ENCODE measurements at places on chromosomes 16 and 17.

GRCh38 chr17:73293480-73293911, 18.3 kb downstream of the CDC42EP4 start:
- no peak for DNase-seq

GRCh38 chr17:7590743-7591142, 849 bp upstream of the SOX15 start:
- DNase-seq: no peak

GRCh38 chr17:60554377-60554788, 28.3 kb upstream of the APPBP2 start:
- no peak for DNase-seq

DNA sequence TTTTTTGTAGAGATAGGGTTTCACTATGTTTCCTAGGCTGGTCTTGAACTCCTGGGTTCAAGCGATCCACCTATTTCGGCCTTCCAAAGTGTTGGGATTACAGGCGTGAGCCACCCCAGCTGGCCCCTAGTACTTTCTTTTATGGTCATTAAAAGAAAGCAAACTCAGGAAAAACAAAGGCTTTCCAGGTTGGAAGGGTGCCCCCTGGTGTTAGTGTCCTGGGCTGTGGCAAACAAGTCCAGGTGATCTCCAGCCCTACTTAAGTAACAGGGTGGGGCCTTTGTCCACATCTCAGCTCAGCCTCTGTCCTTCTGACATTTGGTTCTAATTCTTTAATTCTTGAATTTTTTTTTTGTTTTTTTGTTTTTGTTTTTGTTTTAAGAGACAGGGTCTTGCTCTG, 6.9 kb downstream of the IGFBP4 start:
- DNase-seq: peak; percentile 56

GRCh38 chr17:44863061-44863918, 15.6 kb downstream of the HIGD1B start:
- DNase-seq: no peak

GRCh38 chr16:70428178-70428998, 10.5 kb downstream of the ST3GAL2 start:
- peak; percentile 99 for DNase-seq

- peak; percentile 97 for DNase-seq
Observed at GRCh38 chr17:81871387-81872230, 472 bp upstream of the ARHGDIA start.

DNA sequence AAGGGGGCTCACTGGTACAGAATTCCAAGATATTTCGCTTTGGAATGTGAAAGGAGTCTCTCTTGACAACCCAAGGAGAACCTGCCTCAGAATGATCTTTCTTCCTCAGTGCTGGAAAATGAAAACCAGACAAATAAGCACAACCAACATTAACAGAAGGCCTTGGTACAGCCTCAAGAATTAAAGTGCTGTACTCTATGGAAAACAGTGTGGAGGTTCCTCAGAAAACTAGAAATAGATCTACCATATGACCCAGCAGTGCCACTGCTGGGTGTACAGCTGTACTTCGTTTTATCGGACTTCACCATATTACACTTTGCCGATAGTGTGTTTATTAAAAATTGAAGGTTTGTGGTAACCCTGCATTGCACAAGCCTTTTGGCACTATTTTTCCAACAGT, 25.2 kb downstream of the HLF start:
- DNase-seq: no peak

DNA sequence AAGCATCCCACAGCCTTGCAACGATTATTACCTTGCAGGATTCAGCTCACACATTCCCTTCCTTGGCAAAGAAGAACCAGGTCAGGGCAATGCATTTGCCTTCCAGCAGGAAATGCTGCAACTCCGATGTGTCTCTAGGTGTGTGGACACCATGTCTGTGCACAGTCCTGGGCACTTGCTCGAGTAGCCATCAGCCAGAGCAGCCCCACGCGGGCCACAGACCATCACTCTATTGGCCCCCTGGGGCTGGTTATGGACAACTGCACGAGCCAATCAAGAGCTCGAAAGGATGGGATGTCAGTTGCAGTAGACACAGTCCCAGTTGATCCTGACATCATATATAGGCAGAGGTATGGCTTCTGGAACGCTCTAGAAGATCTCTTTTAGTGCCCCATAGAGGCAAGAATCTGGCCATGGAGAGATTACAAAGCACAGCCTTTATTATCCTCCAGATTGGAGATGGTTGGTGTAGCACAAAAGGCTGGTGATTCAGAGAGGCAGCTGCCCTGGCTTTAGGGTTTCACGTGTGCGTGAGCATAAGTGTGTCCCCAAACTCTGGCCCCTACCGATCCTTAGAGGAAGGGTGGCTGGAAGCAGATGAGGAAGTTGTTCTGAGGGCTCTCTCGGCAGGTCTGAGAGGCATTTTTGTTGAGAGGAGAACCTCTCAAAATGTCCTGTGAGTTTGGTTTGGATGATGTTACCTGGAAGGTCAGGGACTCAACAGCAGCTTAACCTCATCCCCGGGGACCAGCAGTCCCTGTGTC, 403.8 kb downstream of the SEC14L1 start:
- no peak for DNase-seq

DNA sequence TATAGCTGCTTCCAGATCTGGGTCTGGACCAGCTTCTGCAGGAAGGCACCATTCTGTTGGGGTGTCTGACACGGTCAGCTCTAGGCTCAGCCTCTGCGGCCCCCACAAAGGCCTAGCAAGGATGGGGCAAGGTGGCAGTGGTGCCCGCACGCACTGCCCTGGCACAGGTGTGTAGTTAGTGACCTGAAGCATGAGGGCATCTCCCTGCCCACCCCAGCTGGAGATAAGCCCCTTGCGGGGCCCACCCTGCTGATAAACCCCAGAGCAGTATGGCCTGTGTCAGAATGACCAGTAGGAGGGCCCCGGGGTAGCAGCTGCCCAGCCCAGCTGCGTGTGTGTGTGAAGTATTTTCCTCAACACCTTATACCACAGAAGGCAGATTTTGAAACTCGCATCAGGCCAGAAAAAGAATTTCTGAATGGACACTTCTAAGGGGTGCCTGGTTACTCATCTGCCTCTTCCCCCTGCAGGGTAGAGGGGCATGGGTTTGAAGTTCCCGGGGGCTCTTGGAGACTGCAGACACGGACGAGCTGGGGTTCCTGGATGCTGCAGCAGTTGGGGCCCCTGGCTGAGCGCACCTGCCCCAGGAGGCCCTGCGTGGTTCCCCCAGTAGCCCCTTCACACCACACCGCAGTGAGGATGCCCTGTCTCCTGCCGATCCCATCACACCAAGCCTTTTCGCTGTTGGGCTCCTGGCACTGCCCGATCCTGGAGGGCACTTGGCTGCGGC, 4.5 kb downstream of the ARHGDIA start:
- no peak for DNase-seq

- no peak for DNase-seq
Observed at GRCh38 chr17:18323007-18323406, 7.9 kb downstream of the SMCR8 start.

GRCh38 chr17:75864448-75864871, 9.3 kb upstream of the WBP2 start:
- no peak for DNase-seq

GRCh38 chr16:24138024-24138423, 118.1 kb upstream of the CACNG3 start:
- DNase-seq: no peak

DNA sequence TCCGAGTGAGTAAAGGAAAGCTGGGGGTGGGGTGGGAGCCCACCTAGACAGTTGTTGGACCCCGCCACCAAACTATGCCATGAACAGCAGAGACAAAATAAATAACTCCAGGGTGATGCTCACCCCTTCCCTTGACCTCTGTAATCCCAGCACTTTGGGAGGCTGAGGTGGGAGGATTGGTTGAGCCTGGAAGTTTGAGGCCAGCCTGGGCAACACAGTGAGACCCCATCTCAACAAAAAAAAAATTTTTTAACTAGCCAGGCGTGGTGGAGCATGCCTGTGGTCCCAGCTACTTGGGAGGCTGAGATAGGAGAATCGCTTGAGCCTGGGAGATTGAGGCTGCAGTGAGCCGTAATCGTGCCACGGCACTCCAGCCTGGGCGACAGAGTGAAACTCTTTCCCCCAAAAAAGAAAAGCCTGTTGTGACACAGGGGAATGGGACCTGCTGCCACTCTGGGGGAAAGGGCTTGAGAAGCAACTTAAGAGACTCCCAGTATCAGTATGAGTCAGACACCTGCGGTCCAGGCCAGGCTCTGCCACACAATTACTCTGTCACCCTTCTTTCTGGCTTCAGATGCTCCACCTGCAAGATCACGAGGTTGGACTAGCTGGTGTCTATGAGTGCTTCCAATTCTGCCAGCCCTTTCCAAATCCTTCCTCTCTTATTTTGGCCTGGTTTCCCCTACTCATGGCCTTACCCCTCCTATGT, 5.0 kb downstream of the SGCA start:
- DNase-seq: no peak

DNA sequence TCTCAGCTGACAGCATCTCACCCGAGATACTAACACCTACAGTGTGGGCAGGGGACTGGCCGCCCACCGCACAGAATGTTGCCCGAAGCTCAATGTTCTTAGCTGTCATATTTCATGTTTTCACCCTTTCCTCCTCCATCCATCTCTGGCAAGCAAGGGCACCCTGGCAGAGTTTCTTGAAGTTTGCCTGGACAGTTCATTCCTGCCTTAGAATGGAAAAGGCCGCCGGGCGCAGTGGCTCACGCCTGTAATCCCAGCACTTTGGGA, 37.6 kb upstream of the TEX2 start:
- no peak for DNase-seq

GRCh38 chr16:56637814-56638750, at the start of gene MT1A:
MT1A (plus strand) TSS chr16:56638666; CDS start chr16:56638739, 73 bp downstream.
- DNase-seq: peak; percentile 40

GRCh38 chr17:78300962-78301820, 58.7 kb downstream of the SOCS3 start:
- no peak for DNase-seq

GRCh38 chr17:57438066-57438731, 181.9 kb downstream of the MSI2 start:
- DNase-seq: no peak

GRCh38 chr17:61196302-61196704, 203.3 kb upstream of the TBX2 start:
- DNase-seq: no peak

- DNase-seq: no peak
Observed at GRCh38 chr16:87851141-87851587, 18.1 kb downstream of the SLC7A5 start.

GRCh38 chr16:55713103-55713502, 57.3 kb downstream of the SLC6A2 start:
- DNase-seq: no peak

Measured in inflammatory macrophage treated with lipopolysaccharide for 1 hour (primary cell).